ENCODE measurements at places on chromosomes 1 and 21.

DNA sequence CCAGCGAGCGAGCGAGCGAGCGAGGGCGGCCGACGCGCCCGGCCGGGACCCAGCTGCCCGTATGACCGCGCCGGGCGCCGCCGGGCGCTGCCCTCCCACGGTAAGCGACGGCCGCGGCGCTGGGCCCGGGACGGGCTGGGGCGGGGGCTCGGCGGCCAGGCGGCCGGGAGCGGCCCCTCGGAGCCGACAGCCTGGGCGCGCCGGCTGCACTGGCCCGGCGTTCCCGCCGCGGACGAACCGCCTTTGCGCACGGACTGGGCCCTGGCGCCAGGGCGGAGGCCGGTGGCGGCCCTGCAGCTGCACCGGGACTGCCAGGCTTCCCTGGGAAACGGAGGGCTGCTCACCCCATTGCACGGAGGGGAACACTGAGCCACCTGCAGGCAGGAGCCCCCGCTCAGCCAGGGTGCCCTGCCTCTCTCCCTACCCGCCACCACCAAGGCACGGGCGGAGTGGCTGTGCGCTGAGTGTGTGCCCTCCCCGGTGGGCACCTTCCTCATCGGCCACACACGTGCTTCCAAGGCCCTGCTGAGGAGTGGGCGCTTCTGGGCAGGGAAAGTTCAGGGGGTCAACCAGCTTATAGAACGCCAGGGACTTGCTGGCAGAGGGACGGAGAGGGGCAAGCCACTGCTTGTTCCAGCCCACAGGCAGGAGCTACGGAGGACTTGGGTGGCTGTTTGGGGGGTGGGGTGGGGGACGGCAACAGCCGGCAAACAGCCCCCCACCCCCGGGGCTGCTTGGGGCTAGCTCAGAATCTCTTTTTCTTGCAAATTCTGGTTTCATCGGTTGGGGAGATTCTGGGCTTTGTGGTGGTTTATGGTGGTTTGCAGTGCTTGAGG, 532 bp downstream of the CSF1 start:
- DNase-seq: no peak

GRCh38 chr1:179809506-179810366, 66.6 kb downstream of the FAM163A start:
- DNase-seq: peak; percentile 68

- DNase-seq: no peak
These were observed 26.3 kb downstream of the CAPN9 start for GRCh38 chr1:230773396-230774033.

DNA sequence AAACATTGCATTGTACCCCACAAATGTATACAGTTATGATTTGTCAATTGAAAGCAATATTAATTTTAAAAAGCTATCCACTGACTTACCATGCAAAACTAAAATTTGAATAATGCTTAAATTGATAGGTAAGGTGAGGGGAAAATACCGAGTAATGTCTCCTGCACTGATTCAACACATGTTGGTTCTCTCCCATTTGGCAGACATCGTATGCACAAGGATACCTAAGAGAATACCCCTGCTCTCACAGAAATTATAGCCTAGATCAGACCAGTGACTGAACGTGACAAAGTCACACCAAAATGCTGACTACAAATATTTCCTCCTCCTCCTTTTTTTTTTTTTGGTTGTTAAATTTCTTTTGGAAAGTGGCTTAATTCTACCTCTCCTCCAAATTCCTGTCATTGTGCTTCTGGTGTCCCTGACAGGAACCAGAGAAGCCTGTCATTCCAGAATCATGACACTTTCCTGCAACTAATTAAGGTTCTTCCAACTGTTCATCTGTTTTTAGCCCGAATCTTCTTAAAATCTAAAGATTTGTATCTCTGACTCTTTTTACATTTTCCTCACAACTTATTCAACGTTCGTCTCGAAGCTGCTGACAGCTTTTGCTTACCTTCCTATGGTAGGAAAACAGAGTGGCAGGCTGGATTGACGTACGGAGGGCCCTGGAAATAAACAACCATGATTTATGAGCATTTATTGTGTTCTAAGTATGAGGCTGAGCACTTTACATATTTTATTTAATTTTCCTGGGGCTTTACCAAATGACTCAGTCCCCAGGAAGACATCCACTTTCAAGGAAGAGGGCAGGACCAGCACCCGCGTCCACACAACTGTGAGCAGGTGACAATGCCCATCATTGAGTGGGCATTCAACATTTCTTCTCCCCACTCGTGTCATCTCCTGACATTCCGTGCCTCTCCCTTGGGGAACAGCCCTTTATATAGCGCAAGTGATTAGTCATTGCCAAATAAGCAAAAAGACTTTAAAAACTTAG, 57.9 kb upstream of the KCNE2 start:
- DNase-seq: no peak

DNA sequence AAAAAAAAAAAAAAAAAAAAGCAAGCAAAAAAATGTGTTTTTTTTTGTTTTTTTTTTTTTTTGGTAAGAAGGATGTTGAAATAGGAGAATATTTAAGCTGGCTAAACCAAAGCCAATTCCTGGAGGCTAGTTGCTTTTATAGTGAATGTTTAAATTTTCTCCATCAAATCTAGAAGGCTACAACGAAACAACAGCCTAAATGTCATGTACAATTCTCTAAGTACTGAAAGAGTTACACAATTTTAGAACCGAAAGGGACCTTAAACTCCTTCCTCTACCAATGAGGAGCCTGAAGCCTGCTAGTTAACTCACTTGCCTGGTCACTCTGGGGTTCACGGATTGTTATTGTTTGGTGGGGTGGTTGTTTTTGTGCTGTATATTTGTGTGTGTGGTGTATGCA, 3.5 kb downstream of the WLS start:
- DNase-seq: peak; percentile 27

GRCh38 chr1:72357411-72357810, 75.1 kb upstream of the NEGR1 start:
- peak; percentile 2 for DNase-seq

GRCh38 chr1:85224734-85225623, 24.2 kb upstream of the SYDE2 start:
- DNase-seq: no peak

DNA sequence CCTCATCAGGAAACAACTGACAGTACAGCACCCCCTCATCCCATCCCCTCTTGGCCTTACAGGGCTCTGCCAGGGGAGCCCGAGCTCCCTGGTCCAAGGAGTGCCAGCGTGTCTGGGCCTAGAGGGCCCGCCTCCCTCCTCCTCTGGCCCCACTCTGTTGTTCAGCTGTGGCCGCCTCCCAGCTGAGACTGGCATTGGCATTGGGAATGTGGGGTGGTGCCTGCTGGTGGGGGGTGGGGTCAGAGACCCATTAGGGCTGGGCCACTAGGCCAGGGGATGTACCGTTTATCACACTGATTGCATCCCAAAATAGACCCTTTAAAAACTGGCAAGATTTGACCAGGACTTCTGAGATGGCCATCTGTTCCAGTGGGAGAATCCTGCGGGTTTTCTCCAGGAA, 1.4 kb downstream of the LDLRAP1 start:
- DNase-seq: no peak

DNA sequence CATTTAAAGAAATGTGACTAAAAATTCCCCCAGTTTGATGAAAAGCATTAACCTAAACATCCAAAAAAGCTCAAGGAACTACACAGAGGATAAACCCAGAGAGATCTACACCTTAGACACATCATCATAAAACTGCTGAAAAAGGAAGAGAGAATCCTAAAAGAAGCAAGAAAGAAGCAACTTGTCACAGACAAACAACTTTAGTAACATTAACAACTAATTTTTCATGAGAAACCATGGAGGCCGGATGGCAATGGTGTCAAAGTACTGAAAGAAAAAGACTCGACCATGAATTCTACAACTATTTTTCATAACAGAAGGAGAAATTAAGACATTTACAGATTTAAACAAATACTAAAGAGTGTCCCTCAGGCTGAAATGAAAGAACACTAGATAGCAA, 17.7 kb downstream of the ZNF644 start:
- no peak for DNase-seq

- DNase-seq: no peak
These were observed 92.2 kb upstream of the TMPRSS2 start for GRCh38 chr21:41600116-41600515.

DNA sequence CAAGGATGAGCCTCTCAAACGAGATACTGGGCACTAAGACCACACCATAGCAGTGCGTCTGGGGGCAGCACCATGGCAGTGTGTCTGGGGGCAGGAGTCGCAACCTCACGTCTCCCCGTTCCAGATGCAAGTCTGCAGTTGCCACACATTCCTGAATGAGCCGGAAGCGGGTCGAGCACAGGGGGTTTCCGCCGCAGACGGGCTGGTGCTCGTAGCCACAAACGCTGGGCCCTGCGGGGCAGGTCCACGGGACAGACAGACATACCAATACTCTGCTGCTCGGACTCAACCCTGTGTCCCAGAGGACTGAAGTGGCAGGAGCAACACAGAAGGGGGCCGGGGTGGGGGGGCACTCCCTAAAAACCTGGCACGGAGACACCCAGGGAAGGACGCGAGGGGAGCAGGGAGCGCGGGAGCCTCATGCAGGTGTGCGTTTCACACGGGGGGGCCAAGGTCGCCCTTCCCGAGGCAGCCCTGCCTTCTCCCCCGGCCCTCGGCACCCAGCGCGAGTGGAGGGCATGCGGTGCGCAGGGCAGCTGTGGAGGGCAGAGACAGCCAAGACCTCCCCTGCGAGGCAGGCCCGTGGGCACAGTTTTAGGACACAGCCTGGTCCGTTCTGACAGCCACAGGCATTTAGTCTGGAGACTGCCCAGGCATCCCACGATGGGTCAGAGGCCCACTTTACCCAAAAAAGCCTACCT, 24.5 kb downstream of the PTTG1IP start:
- no peak for DNase-seq

GRCh38 chr21:37548521-37548981, 182.0 kb downstream of the DYRK1A start:
- DNase-seq: no peak

DNA sequence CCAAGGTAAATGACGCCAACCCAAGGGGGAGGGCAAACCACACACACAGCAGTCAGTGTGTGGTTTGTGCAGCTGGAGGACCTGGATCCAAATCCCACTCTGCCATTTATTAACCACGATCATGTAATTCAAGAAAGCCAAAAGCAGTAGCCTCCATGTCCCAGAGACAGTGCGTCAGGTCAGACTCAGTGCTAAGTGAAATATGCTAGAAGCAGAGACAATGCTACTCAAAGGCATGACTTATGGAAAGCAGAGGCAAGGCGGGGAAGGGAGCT, 13.6 kb downstream of the TTC39A start:
- DNase-seq: peak; percentile 61

DNA sequence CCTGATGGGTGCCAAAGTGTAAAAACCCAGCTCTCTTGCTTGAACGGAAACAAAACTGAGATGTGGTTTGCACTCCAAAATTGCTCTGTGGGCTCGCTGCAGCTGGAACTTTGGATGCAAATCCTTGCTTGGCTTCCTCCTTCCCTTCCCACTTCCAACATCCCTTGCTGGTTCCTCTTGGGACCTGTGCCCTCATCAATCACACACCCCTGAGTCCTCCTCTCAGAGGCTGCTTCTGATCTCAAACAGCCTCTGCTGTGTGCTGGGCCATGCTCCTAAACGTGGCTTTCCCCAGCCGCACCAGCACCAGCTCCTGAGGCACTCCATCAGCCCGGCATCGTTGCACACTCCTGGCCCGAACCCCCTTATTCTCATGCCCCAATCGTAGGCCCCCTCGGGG, 124.3 kb upstream of the RAB4A start:
- DNase-seq: no peak

- peak; percentile 49 for DNase-seq
These were observed 12.0 kb upstream of the RHBG start for GRCh38 chr1:156356875-156357534.

DNA sequence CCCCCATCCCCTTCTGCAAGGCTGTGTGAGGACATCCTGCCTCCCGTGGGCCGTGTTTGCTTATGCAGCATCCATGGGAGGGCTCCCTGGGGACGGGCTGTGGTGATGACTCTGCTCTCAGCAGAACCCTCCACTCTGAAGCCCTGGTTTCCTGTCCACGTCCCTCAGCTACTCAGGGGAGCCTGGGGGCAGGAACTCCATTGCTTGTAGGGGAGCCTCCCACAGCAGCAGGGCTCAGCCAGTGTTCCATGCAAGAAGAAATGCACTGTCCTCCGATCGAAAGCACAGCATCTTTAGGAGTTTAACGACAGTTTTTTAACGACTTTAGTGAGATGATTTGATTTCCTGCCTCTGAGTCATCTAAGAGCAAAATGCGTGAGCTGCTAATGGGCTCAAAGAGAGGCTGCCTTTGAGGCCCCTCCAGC, 8.3 kb upstream of the KCNAB2 start:
- peak; percentile 48 for DNase-seq

- DNase-seq: no peak
These were observed 99.2 kb upstream of the PALMD start for GRCh38 chr1:99546432-99547416.

DNA sequence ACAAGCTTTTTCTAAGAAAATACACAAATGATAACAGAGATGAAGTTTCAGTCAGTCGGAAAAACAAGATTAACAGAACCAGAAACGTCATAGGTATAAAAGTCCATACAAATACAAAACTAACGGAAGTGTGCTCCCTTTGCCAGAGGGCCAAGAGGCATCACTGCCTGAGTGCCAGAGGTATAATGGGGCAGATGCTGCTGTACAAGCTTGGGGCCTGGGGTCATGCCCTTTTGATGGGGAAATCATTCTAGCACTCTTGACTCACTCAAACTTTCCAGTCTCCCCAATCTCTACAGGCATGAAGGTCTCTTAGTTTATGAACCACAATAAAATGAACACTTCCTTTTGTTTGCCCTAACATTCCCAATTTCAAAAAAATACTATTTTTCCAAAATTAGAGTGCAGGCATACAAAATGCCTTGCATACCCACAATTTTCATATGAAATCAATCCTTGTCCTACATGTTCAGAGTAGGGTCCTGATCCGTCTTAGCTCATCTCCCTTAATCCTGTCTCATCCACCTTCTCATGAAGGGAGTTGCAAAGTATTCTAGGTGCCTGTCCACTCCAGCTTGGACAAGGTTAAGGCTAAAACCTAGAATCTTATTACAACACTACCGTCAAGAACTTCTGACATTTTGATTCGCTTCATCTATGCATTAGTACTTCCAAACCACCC, 1.5 kb downstream of the RPL22 start:
- DNase-seq: no peak

- DNase-seq: no peak
These were observed 10.2 kb downstream of the DDI2 start for GRCh38 chr1:15627343-15627988.

GRCh38 chr1:235864469-235864868, 2.2 kb downstream of the LYST start:
- DNase-seq: no peak

- no peak for DNase-seq
These were observed 47.4 kb downstream of the CAMTA1 start for GRCh38 chr1:6832531-6833188.
